ENCODE measurements at places on chromosomes 3 and 15.
A peak's percentile ranks its signal among the peaks of the same experiment; 100 is the strongest.

- DNase-seq: no peak
These were observed 396.8 kb upstream of the AZI2 start for GRCh38 chr3:28745436-28745835.

DNA sequence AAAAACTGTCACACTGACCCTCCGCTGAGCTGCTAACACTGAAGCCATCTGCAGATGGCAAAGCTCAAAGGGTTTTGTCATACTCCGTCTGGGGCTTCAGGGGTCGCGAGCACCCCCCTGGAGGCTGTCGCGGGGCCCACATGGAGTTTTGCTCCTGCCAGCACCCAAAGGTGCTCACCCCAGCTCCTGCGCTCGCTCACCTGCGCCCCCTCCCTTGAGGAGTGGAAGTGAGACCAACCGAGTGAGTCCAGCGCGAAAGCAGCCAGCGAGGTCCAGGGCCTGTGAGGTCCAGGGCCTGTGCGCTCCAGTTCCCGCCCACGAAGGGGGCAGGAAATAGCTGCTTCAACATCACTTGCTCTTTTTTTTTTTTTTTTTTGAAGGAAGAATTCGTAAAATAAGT is 208.5 kb downstream of the ROBO2 start:
- DNase-seq: no peak

- no peak for DNase-seq
These were observed 62.1 kb upstream of the WNT5A start for GRCh38 chr3:55549177-55549576.

DNA sequence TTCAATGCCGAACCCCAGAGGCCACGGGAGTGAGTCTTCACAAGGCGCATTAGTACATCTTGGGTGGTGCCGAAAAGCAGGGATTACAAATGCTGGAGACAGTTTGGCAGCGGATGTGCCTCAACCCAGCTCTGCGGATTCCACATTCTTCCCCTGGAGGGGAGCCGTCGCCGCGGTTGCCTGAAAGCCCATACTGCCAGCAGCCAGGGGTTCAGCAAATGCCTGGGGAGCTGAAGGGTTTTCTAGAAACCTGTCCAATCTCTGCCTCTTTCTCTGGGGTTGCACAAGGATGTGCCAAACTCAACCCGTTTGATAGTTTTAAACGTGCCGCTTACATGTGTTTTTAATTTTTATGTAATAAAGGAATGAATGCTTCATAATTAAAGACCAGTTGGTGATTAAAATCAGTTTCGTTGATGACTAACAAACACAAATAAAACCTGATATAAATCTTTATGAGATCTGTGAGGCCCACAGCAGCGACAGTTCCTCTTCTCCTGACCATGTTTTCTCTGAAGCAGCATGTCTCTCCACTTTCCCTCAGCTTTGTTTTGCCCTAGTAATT is 74.6 kb upstream of the LEKR1 start:
- DNase-seq: no peak

DNA sequence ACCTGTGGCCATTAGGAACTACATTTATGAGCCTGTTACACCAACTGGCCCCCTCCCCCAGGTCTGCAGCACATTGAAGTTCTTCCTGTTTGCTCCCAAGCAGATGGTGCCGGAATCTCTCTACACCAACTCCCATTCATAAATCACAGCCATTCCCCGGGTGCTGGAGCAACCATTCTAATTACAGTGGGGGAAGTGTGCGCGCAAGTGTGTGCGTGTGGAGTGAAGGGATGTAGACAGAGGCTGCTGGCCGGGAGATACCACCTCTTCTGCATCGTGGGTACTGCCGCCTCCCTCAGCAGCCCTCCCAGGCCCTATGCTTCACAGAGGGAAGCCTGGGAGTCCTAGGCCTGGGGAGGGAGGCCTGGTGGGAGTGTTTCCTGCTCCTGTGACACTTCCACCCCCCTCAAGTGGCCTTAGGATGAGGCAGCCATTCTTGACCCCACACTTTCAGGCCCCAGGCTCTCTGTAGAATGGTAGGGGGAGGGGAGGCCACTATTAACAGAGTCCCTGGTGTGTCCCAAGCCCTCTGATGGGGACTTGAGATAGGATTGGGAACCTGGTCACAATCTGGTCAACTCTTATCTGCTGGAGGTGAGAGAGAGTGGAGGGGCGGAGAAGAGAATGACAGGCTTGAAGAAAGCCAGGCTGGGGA is 69.1 kb downstream of the MAGEF1 start:
- DNase-seq: peak; percentile 24

- DNase-seq: peak; percentile 54
These were observed 5.8 kb upstream of the DBR1 start for GRCh38 chr3:138180375-138181029.

- DNase-seq: no peak
These were observed 21.8 kb downstream of the DNASE1L3 start for GRCh38 chr3:58188921-58189451.

DNA sequence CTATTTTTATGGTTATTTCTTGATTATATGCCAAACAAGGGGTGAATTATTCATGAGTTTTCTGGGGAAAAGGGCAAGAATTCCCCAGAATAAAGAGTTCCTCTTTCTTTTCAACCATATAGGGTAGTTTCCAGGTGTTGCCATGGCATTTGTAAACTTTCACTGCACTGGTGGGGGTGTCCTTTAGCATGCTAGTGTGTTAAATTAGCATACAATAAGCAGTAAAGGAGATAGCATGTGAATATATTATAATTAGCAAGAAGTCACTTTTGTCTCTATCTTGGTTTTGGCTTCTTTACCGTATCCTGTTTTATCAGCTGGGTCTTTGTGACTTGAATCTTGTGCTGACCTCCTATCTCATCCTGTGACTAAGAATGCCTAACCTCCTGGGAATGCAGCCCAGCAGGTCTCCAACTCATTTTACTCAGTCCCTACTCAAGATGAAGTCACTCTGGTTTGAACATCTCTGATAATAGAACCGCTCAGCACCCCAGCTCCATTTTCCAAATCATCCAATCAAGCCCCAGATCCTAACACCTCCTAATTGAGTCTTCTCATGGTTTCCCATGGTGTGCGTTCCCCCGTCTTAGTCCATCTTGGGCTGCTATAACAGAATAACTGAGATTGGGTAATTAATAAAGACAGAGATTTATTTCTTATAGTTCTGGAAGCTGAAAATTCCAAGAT is 3.4 kb upstream of the SELENOT start:
- DNase-seq: no peak

DNA sequence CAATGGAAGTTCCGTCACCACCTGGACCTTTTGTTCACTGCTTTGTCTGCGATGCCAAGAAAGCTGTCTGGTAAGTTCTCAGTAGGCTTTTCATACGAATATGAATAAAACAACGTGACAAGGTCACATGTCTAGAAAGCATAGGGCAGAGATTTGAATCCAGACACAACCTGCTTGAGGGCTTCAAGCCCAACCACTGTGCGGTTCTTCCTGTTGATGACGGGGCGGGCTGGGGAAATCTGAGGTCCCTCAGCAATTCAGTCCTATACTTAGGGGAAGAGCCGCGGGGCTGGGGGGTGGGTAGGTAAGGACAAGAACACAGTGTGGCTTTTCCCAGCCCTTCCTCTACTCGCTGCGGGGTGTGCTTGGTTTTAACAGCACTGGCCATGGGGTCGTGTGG is 32.4 kb upstream of the SMAD3 start:
- no peak for DNase-seq

DNA sequence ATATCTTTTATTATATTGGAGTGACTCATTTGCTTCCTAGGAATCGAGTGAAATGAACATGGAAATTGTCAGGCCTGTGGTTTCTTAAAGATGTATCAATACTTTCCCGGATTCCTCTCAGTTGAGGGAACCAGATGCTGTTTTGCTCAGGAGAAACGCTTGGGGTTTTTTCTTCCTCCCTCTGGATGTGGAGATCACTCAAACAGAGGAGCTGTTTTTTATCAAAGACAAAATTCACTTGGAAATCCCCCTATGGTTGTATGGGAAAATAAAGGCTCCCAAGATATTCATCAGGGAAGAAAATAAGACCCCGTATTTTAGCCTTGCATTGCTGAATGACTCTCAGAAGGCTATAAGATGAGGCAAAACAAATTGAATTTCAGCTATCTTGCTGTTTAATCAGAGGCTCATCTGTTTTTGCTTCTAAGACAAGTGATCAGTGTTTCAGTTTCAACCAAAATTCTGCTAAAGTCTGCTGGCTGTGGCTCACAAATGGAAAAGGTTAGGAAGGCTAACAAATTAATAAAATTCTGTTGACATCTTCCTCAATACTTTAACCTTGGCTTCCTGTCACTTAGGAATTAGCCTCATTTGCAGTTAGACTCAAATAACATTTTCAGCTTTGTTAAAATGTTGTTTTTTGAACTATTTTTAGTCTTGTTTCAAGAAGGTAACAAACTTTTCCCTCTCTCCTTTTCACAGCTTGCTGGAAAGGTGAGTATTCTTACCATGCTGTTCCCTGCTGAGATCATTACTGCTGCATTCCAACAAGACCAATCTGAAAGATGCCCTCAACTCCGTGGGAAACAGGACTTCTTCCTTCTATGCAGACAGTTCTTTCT is 83.6 kb downstream of the COL6A5 start:
- DNase-seq: no peak

DNA sequence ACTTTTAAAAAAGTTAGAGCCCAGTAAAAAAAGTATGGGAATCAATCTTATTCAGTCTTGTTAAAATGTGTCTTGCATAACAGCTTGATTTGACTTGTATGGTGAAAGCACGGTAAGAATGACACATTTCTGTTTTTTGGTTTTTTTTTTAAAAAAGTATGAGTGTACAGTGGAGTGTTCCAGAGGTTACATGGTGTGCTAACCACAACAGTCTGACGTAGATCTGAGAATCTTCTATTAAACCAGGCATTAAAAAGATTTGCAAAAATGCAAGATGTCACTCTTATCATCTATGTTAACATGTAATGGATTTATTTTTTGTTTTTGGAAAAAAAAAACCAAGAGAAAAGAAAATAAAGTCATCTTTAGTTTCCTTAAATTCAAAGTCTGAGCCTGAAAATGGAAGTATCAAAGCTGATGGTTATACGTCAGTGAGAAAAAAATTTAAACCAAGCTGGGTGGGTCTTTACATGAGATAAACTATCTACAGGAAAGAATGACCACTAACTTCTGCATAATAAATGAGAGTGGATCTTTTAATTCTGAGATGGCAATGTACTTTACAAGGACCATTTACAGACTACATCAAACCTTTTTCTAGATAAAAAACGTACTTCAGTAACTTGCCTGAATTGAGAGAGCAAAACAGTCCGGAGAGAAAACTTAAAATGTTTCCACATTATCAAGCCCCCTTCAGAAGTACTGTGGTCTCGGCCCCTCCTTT is 1.6 kb downstream of the GABPB1 start:
- no peak for DNase-seq

GRCh38 chr3:37785736-37786135 is 75.9 kb upstream of the CTDSPL start:
- DNase-seq: no peak

- peak; percentile 85 for DNase-seq
These were observed 57.5 kb upstream of the LMCD1 start for GRCh38 chr3:8443829-8444791.

GRCh38 chr3:185422677-185423076 is 59.7 kb downstream of the MAP3K13 start:
- DNase-seq: no peak

GRCh38 chr3:12545473-12545791 is at the start of gene MKRN2OS:
MKRN2OS (minus strand) TSS chr3:12545499; CDS start chr3:12545464, 35 bp downstream.
- DNase-seq: no peak

- DNase-seq: no peak
These were observed 517.5 kb downstream of the NTRK3 start for GRCh38 chr15:87739081-87739480.

DNA sequence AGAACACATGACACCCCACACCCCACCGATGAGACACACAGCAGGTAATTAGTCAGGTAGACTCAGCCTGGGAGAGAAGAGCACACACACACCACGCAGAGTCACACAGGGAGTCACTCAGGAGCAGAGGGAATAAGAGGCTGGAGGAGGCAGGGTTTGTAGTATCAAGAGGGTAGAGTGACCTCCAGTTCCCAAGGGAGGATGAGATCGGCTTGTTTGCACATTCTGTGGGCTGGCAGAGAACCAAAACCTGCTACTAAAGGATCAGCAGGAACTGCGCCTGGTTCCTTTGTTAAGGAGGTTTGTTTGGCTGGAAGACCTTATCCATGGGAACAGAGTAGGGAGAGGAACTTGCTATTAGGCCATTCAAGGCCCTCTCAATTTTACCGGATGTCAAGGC is 281.4 kb upstream of the SLCO3A1 start:
- DNase-seq: peak; percentile 25

DNA sequence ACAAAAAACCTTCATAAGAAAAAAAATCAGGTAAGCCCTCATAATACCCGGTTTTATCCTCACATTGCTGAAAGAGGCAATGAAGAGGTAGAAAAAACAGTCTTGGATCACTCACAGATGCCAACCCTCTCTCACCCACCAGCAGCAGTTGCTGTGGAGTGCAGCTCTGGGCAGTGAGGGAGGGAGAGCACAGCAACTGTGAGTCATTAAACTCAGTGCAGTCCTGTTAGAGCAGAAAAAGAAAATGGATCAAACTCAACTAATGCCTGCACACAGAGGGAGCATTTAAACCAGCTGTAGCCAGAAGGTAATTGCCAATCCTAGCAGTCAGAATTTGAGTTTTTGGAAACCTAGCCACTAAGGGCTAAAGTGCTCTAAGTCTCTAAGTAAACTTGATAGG is 1050.6 kb upstream of the ALCAM start:
- no peak for DNase-seq

DNA sequence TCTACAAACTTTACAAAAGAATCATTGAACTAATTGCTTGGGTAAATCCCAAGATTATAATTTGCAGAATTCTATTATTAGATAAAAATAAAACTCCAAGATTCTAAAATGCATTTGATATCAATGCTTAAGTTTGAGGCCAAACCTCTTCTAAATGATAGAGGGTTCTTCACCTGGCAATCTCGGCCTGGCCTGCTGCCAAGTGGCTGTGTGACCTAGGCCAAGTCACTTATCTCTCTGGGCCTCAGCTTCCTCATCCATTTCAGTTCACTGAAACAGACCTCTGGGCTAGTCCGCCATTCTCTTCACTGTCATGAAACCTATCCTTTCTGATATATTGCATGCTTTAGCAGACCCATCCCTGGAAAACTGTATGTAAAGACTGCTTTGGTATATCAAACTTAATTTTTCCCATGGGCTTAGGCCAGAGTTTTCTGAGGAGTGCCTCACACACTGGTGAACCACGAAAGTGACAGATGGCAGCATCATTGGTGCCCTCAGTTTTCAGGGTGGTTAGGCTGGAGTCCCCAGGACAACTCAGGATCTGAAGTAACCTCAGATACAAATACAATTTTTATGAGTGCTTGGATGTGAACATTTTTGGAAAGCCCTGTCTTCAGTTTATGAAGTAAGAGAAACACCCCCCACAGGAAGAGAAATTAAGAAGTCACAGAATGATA is 21.8 kb downstream of the NUDT16 start:
- no peak for DNase-seq

GRCh38 chr15:75884041-75884440 is 19.6 kb upstream of the FBXO22 start:
- DNase-seq: no peak

- DNase-seq: no peak
These were observed 436.3 kb upstream of the SGO1 start for GRCh38 chr3:20622304-20622703.

DNA sequence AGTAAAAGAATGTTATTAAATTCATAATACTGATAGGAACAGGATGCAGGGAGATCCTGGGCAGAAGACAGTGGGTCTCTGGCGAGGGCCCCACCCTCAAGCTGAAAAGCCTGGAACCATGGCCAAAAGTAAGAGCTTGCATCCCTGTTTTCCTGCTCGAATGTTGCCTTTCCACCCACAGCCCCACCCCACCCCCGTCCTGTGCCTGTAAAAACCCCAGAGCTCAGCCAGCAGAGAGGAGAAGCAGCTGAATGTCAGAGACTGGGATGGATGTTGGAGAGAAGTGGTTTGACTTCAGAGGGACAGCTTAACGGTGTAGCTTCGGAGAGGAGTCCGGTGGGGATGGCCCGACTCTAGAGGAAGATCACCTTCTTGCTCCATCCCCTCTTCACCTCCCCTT is 207.9 kb downstream of the ROBO2 start:
- DNase-seq: no peak
